ENCODE measurements at places on chromosomes 4 and X. TPM values are rescaled to one million over a fixed set of nuclear protein-coding genes. Genes with fewer than 3 reads are reported as not detected.

Gene GAK
- 71.9 TPM for total RNA-seq

Gene TEX13C
- total RNA-seq, result 14.9 TPM

Gene MRFAP1
- total RNA-seq, result 106 TPM

GRCh38 chrX:105880491-105880890, 58.2 kb downstream of the NRK start:
- DNase-seq, result no peak

GRCh38 chr4:128513664-128514484, 226.3 kb upstream of the PGRMC2 start:
- DNase-seq, result no peak

DNA sequence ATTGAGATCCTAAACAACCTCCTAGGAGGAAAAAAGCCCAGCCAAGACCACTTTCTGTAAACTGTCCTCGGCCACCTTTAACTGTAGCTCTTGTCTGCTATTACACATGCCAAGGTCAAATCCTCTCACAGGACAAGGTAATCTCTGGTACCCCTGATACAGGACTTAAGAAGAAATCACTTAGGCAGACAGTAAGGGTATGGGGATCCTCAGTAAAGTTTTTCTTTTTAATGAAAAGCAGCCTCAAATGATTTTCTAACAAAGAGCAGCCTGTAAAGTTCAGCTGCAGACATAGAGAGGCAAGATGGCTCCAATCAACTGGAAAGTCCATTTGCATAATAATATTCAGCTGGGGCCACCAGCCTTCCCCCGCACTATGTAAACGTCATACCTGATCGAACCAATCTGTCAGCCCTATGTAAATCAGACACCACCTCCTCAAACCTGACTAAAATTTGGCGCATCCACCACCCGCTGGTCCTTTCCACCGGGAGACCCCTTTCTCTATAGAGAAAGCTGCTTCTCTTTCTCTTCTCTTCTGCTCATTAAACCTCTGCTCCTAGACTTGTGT, 14.6 kb upstream of the MPP1 start:
- no peak for DNase-seq

GRCh38 chrX:106208154-106208553, 40.0 kb downstream of the PWWP3B start:
- DNase-seq, result no peak

DNA sequence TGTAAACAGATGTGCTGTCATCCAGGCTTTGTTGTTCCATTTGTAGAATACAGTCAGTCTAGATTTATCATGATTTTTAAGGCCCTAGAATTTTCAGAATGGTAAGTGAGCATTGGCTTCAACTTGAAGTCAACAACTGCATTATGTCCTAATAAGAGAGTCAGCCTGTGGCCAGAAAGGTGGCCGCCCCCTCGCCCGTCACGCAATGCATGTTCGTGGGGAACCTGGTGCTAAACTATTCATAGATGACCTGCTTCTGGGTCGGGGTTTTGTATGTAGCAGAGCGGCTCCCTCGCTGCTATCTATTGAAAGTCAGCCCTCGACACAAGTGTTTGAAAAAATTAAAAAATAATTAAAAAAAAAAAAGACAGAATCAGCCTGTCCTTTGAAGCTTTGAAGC, 24.7 kb downstream of the USP53 start:
- DNase-seq, result no peak

DNA sequence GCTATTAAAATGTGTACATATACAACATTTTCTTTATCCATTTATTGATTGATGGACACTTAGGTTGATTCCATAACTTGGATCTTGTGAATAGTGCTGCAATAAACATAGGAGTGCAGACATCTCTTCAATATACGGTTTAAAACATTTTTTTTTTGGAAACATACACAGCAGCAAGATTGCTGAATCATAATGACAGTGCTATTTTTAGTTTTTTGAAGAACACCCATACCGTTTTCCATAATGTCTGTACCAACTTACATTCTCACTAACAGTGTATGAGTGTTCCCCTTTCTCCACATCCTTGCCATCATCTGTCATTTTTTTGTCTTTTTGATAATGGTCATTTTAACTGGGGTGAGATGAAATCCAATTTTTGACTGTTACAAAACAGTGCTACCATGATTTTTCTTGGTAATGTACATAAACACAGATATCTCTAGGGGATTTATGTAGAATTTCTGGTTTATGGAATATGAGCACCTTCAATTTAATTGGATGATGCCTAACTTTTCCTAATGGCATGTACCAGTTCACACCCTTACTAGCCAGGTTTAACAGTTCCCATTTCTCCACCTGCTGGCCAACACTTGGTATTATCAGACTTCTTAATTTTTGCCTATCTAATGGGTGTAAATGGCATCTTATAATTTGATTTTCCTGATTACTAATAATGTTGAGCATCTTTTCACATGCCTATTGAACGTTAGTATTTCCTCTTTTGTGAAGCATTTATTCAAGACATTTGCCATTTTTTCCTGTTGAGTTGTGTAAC, 21.0 kb upstream of the TMSB15B start:
- DNase-seq, result peak; percentile 27
